ENCODE measurements at places on chromosomes 2 and 18.

DNA sequence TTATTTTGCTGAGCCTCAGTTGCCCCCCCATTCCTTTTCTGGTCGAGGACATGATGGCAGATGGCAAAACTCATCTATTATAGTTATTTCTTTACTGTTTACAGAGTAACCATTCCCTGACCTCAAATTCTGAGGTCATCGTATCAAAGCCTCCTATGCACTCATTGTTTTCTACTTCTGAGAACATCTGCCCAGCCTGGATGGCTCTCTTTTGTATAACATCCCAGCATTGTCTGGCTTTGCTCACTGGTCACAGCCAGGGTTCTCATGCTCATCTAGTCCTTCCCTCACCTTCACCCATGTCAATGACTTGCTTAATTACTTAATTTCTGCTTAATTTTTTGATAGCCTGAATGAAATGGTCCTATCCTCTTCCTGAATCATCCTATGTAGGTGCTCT lies 472.1 kb downstream of the PARD3B start:
- no peak for DNase-seq

- no peak for DNase-seq
Observed at GRCh38 chr2:101821828-101822458, 124.4 kb downstream of the MAP4K4 start.

DNA sequence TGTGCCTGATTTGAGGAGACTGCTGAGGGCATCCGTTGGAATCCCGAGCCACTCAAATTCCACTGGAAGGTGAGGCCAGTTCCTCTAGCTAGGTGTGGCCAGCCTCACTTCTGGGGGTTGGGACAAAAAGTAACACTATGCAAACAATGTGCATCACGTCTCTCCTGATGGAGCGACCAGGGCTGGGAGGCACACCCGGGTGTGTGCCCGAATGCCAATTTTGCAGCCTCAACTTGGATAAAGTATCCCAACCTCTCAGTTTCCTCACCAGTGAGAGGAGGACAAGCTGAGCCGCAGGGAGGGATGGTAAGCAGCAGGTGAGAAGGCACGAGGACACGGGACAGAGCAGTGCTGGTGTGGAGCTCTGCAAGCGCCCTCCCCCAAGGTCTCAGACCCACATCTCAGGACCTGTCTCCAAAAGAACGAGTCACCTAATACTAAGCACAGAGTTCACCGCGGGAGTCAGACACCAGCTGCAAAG lies 218.3 kb downstream of the HAUS1 start:
- no peak for DNase-seq

DNA sequence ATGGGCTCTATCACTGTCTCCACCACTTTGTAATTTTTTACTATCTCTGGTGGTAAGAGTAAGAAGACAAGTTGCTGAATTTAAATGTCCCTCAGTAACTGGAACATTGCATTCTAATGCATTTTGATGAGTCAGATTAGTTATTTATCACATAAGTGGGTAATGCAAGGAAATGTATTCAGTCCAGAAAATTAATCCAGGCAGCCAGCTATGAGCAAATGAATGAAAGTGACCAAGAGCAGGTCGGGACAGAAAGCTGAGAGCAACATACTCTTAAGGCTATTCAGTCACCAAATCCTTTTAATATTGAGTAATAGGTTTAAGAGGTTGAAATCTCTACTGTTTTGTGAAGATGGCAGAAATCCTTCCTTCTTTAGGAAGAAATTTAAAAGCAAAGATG lies 265.5 kb upstream of the PARD3B start:
- no peak for DNase-seq

GRCh38 chr18:46659484-46659883 lies 2.5 kb upstream of the LOXHD1 start:
- DNase-seq, result no peak

DNA sequence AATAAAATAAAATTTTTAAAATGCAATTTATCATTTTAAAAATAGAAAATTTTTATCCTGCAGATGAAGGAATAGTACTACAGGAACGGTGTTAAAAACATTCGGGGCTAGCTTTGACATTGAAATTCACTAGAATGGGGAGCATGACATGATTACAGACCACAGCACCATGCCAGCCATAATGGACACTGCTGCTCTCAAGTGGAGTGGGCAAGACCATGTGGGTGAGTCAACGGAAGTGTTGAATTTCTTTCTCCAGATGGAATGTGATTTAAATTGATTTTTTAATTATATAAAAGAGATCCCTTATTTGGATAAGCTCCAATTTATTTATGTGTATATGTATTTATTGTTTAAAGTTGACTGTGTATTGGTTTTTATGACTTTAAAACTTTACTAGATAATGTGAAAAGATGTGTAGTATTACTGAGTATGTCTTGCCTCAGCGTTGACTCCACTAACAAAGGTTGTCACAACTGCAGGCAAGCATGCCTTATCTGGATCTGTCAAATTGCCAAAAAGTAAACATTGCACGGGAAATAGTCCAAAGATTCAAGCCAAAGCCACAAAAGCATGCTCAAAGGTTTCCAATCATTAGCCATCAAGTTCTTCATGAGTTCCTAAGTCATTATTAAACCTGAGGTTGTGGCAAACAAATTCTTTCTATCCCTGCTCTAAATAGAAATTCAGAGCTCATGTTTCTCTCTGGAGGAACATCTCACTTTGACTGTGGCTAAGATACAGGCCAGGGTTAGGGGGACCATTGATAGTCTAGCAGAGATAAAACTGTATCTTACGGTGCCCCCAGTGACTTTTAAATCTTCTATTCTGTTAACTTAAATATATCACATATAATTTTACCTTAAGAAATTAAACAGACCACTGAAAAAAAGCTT lies 536.9 kb downstream of the TMX3 start:
- no peak for DNase-seq

GRCh38 chr18:10249270-10249669 lies 205.2 kb upstream of the APCDD1 start:
- DNase-seq, result no peak

GRCh38 chr2:17375262-17375661 lies 143.0 kb downstream of the RAD51AP2 start:
- no peak for DNase-seq

GRCh38 chr2:233034091-233034882 lies 1.8 kb downstream of the NEU2 start:
- DNase-seq, result no peak

GRCh38 chr2:71313016-71313766 lies 18.4 kb upstream of the ZNF638 start:
- DNase-seq, result no peak

- DNase-seq, result no peak
Observed at GRCh38 chr2:160353166-160353565, 140.4 kb downstream of the RBMS1 start.

DNA sequence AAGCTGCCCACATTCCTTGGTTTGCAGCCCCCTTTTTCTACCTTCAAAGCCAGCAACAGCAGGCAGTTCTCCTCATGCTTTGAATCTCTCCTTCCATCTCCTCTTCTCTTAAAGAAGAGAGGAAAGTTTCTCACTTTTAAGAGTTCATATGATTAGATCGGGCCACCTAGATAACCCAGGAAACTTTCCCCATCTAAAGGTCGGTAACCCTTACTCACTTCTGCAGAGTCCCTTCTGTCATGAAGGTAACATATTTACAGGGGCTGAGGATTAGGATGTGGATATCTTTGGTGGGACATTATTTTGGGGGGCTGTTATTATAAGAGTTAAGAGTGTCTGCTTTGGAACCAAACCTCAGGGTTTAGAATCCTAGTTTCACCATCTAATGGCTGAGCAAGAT lies 51.0 kb downstream of the HNRNPLL start:
- DNase-seq, result no peak

GRCh38 chr2:53568469-53568868 lies 199.1 kb upstream of the CHAC2 start:
- DNase-seq, result no peak

GRCh38 chr2:84919885-84920580 lies 14.6 kb downstream of the TMSB10 start:
- no peak for DNase-seq

- DNase-seq, result no peak
Observed at GRCh38 chr2:119126650-119127049, 31.9 kb downstream of the C1QL2 start.

GRCh38 chr2:236711440-236711839 lies 141.8 kb downstream of the ACKR3 start:
- no peak for DNase-seq

GRCh38 chr2:216279459-216279858 lies 92.8 kb downstream of the MARCHF4 start:
- no peak for DNase-seq

- DNase-seq, result no peak
Observed at GRCh38 chr2:28598484-28598883, 102.6 kb downstream of the PLB1 start.

GRCh38 chr2:240452462-240453256 lies 17.2 kb downstream of the GPC1 start:
- no peak for DNase-seq

DNA sequence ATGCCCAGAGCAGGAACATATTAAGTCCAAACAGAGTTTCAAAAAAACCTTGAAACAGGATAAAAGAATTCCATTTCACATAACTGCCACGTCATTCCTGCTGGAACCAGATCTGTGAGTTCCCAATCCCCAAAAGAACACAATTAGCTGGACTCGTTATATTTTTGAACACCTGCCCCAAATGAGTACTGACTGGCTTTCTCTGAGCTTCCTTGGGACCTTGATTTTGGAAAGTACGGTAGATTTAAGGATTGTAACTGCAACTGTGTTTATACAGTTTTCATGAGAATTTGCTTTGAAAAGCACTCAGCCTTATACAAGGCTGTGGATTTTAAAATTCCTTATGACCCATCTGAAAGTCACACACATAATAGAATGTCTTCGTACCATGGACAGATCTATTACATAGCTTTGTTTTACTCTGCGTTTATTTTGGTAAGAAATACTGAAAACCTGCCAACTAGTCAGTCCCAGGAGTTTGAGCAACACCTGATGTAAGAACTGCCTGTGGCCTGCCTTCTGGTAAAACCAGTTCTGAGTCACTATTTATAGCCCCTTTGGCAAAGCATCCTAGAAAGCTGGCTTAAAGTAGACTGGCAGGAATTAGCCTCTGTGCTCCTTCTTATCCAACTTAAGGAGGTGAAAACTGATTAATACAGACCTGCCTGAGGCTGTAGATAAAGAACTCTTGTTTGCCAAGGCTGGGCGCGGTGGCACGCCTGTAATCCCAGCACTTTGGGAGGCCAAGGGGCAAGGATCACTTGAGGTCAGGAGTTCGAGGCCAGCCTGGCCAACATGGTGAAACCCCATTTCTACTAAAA lies 48.1 kb downstream of the MERTK start:
- peak; percentile 18 for DNase-seq

- DNase-seq, result no peak
Observed at GRCh38 chr2:60652832-60653340, 99.4 kb upstream of the BCL11A start.

GRCh38 chr2:99084256-99084655 lies 57.3 kb upstream of the C2orf15 start:
- no peak for DNase-seq

- no peak for DNase-seq
Observed at GRCh38 chr2:20062615-20063545, 11.5 kb upstream of the LAPTM4A start.

GRCh38 chr2:208279236-208279635 lies 13.2 kb downstream of the PIKFYVE start:
- DNase-seq, result no peak

DNA sequence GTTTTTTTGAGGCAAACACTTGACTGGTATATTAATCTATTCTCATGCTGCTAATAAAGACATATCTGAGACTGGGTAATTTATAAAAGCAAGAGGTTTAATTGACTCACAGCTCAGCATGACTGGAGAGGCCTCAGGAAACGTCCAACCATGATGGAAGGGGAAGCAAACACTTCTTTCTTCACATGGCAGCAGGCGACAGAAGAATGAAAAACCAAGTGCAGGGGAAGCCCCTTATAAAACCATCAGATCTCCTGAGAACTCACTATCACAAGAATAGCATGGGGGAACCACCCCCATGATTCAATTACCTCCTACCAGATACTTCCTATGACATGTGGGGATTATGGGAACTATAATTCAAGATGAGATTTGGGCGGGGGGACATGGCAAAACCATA lies 136.2 kb upstream of the MAPRE2 start:
- no peak for DNase-seq

- no peak for DNase-seq
Observed at GRCh38 chr2:234703258-234703657, 206.4 kb upstream of the ARL4C start.

GRCh38 chr18:41643427-41643826 lies 311.6 kb upstream of the PIK3C3 start:
- DNase-seq, result no peak

DNA sequence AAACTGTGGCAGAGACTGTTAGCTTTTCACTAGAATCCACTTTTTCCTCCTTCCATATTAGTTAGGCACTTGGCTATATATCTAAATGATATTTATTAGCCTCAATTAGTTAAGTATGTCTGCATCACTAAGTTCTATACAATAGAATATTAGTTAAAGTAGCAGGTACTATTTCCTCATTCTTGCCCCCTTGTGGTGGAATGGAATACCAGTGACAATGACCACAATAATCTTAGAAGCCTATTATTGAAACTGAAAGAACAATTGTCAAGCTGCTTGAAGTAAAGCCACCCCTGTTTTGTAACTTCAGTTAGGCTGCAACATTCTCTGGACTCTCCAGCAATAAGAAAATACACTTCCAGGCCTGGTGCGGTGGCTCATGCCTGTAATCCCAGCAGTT lies 476.3 kb upstream of the VWC2L start:
- no peak for DNase-seq

DNA sequence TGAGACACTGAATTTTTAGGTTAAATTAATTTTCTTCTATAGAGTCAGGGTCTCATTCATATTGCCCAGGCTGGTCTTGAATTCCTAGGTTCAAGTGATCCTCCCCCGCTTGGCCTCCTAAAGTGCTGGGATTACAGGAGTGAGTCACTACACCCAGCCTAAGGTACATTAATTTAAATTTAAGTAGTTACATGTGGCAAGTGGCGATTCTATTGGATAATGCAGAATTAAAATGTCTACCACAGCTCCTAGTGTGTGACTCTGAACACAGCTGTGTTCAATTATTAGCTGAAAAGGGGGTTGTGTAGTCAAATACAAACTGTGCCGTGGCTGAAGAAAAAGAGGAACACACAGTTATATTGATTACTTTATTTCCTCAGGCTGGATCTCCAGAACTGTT lies 2.2 kb upstream of the CAD start:
- DNase-seq, result no peak

GRCh38 chr2:85438201-85439024 lies 19.9 kb downstream of the SH2D6 start:
- no peak for DNase-seq

DNA sequence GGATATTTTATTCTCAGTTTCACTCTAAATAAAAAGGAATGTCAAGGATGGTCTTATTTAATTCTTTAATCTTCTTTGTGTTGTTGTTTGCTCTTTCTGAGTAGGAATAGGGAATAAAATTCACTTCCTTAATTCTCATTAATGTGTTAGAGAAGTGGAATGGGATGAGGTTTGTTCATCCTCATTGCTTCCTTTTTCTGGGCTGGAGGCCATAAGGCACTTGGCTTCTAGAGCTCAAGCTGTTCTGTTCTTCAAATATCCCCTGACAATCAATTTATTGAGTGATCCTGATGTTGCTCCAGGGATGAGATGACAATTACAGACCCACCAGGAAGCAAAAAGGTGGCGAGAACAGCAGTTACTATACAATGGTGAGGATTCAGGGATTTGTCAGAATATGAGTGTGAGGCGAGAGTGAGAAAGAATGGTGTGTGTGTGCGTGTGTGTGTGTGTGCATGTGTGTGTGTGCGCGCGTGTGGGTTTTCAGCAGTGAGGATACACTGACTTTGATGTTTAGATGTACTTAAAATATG lies 557.6 kb upstream of the FANCL start:
- no peak for DNase-seq

Measured in GOT3 (cell line).